ENCODE measurements at places on chromosomes 11 and 22. TPM values are rescaled to one million over a fixed set of nuclear protein-coding genes. Genes with fewer than 3 reads are reported as not detected.

Gene PRR5
- 37.0 TPM for polyA plus RNA-seq

Gene SUSD2
- polyA plus RNA-seq: 6.1 TPM

Gene TOB2
- polyA plus RNA-seq: 63.9 TPM

GRCh38 chr22:37639771-37640590, 512 bp downstream of the SH3BP1 start:
- H3K27me3 ChIP-seq: no peaks in the 10 kb centered on the region
- no peak for DNase-seq
- peak overlapping the region; percentile 92 for H3K27ac ChIP-seq
- H3K4me3 ChIP-seq: peak overlapping the region; percentile 68
- H3K4me1 ChIP-seq: peaks cover 71% of the 10 kb centered on the region
- peaks cover 3% of the 10 kb centered on the region for H3K36me3 ChIP-seq

GRCh38 chr22:30024231-30024630, 56.0 kb upstream of the HORMAD2 start:
- H3K4me1 ChIP-seq: no peaks in the 10 kb centered on the region
- peaks cover 27% of the 10 kb centered on the region for H3K36me3 ChIP-seq
- no peak overlapping the region for H3K4me3 ChIP-seq
- no peak overlapping the region for H3K27ac ChIP-seq
- no peak for DNase-seq
- no peaks in the 10 kb centered on the region for H3K27me3 ChIP-seq

DNA sequence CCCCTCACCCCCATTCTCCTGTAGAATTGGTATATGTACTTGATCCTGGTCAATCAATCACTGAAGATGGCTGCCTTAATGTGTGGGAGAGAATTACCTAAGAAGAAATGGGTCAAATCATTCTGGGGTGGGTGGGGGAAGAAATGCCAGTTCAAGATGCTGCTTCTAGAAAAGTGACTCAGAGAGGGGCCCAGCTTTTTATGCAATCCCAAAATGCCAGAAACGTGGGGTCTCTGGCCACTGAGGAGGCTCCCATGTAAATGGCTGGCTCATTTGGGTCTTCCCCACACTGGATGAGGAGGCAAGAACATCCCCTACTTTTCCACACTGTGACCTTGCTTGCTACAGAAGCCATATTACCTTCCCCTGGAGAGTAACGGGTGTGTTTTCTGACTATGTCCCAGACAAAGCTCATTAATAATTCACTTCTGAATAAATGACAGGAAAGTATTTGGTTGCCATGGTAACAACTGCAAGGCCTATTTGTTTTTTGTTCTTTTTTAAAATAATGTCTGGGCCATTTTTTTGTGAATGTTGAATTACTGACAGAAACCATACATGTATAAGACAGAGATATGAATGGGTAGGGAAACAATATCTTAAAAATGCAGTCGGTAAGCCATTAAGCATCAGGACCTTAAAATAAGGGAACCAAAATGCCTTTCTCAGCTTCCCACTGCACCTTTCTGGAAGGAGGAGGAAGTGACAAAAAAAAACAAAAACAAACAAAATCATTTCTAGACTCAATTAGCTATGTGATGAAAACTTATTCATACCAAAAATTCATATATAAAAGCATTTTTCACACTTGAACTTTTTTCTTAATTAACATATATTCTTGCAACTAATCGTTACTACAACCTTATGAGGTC, 32.0 kb downstream of the SLC1A2 start:
- no peaks in the 10 kb centered on the region for H3K36me3 ChIP-seq
- DNase-seq: no peak
- no peak overlapping the region for H3K4me3 ChIP-seq
- H3K27me3 ChIP-seq: peaks cover 3% of the 10 kb centered on the region
- H3K27ac ChIP-seq: no peak overlapping the region

Data from small intestine (tissue), 16 donors.